Tibial artery (tissue), 4 donors: ENCODE measurements at places on chromosomes 6 and 20.
A peak's percentile ranks its signal among the peaks of the same experiment; 100 is the strongest.

- no peak overlapping the region for H3K27ac ChIP-seq
- no peak overlapping the region for H3K4me3 ChIP-seq
- H3K36me3 ChIP-seq, result peaks cover 48% of the 10 kb centered on the region
- DNase-seq, result no peak
- H3K27me3 ChIP-seq, result no peaks in the 10 kb centered on the region
These were observed 17.5 kb downstream of the C20orf173 start for GRCh38 chr20:35511814-35512420.

DNA sequence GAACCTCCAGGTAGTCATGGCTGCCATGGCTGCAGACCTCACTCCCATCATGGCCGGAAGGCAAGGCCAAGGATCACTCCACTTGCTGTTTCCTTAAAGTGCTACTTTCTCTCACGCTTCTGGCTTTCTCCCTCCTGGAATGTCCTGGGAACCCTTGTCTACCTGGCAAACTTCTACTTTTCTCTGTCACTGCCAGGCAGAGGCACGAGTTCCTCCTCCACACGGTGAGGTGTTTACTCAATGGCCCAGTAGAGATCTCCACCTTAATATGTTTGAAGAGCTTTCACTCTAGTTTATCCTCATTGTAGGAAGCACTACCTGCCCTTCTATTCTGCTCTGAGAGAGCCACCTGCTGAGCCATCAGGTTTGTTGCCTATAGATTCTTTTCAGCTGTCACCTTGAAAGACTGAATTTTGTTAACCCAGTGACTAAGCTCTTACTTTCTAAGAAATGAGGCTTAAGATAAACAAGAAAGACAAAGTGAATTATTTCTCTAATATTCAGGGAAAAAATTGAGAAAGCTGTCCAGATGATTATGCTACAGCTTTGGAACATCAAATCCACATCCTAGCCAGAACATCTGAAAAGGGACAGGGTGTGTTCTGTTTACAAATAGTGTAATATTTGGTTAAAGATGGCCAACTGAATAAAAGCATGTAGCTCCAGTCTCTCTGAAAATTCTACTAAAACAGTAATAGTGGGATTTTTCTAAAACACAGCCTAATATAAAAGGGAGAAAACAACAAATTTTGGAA lies 54.9 kb downstream of the PLAGL1 start:
- H3K27me3 ChIP-seq, result no peaks in the 10 kb centered on the region
- peaks cover 3% of the 10 kb centered on the region for H3K36me3 ChIP-seq
- no peak overlapping the region for H3K4me3 ChIP-seq
- H3K27ac ChIP-seq, result no peak overlapping the region
- DNase-seq, result no peak

GRCh38 chr20:62357187-62357667 lies 9.9 kb downstream of the LAMA5 start:
- H3K27me3 ChIP-seq, result no peaks in the 10 kb centered on the region
- peak overlapping the region; percentile 97 for H3K27ac ChIP-seq
- peak; percentile 93 for DNase-seq
- peak overlapping the region; percentile 49 for H3K4me3 ChIP-seq
- H3K36me3 ChIP-seq, result peaks cover 14% of the 10 kb centered on the region

GRCh38 chr6:22064558-22064957 lies 232.3 kb downstream of the PRL start:
- no peaks in the 10 kb centered on the region for H3K36me3 ChIP-seq
- H3K4me1 ChIP-seq, result peaks cover 4% of the 10 kb centered on the region
- no peak overlapping the region for H3K4me3 ChIP-seq
- no peak overlapping the region for H3K27ac ChIP-seq
- no peak for DNase-seq

DNA sequence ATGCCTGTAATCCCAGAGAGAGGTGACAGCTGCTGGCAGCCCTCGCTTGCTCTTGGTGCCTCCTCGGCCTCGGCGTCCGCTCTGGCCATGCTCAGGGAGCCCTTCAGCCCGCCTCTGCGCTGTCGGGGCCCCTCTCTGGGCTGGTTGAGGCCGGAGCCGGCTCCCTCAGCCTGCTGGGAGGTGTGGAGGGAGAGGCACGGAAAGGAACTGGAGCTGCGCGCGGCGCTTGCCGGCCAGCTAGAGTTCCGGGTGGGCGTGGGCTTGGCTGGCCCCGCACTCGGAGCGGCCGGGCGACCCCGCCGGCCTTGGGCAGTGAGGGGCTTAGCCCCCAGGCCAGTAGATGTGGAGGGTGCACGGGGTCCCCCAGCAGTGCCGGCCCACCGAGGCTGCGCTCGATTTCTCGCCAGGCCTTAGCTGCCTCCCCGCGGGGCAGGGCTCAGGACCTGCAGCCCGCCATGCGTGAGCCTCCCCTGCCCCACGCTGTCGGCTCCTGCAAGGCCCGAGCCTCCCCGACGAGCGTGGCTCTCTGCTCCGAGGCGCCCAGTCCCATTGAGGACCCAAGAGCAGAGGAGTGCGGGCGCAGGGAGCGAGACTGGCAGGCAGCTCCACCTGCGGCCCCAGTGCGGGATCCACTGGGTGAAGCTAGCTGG lies 34.6 kb downstream of the C6orf52 start:
- H3K36me3 ChIP-seq, result no peaks in the 10 kb centered on the region
- no peaks in the 10 kb centered on the region for H3K27me3 ChIP-seq
- peak overlapping the region; percentile 56 for H3K27ac ChIP-seq
- DNase-seq, result no peak
- no peaks in the 10 kb centered on the region for H3K4me1 ChIP-seq

- H3K27ac ChIP-seq, result no peak overlapping the region
- no peak for DNase-seq
- H3K4me1 ChIP-seq, result no peaks in the 10 kb centered on the region
- no peaks in the 10 kb centered on the region for H3K27me3 ChIP-seq
- no peak overlapping the region for H3K4me3 ChIP-seq
- H3K36me3 ChIP-seq, result no peaks in the 10 kb centered on the region
These were observed 48.4 kb upstream of the EZR start for GRCh38 chr6:158867381-158868121.

GRCh38 chr6:42940493-42941045 lies 11.3 kb downstream of the CNPY3 start:
- no peak for DNase-seq
- H3K36me3 ChIP-seq, result peaks cover 84% of the 10 kb centered on the region
- H3K27me3 ChIP-seq, result no peaks in the 10 kb centered on the region
- H3K4me1 ChIP-seq, result no peaks in the 10 kb centered on the region

DNA sequence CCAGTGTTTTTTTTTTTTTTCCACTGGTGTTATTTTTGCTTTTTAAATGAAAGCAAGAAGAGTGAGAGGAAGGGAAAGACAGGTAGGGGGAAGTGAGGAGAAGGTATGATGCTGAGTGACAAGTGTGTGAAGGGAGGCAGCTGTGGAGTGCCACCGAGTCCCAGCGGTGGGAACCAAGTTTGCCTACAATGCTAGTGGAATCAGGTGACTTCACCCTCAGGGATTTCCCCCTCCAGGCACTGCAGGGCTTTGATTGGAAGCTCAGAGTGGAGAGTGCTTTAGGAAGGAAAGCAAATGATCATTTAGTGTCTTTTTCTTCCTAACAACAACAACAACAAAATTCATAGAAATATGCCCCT lies 120.5 kb upstream of the ENPP5 start:
- no peaks in the 10 kb centered on the region for H3K27me3 ChIP-seq
- H3K36me3 ChIP-seq, result no peaks in the 10 kb centered on the region
- no peak overlapping the region for H3K27ac ChIP-seq
- no peak for DNase-seq

DNA sequence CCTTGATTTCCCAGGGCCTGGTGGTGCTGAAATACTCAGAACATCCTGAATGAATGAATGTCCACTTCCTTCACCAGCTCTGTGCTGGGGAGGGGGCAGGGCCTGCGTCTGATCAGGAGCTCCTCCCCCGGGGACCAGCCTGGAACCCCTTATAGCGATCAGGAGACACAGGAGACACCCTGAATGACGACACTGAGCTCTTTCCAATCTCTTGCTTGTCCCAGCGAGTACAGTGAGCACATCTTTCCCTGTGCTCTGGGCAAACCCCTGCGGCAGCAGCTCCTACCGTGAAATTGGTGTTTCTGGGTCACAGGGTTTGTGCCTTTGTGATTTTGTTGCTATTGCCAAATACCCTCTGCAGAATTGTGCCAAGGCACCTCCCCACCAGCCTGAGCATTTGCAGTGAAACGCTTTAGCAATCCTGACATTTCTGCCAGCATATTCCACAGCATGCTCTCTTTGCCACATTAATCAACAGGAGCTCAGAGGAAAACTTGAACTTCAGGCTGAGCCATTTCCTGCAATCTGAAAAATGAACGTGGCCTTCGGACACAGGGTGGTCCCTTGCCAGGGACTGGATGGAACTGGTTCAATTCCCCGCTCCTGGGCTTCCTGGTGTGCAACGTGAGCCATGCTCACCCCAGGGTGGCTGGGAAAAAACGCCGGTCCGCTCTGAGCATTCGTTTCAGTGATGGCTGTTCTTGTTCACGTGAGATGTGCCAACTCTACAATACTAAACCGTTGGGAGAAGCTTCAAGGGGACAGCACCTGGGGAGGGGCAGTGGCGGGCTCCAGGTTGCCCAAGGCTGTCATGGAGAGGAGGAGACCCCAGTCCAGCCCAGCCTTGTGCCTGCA lies 23.1 kb upstream of the MRGBP start:
- no peaks in the 10 kb centered on the region for H3K4me1 ChIP-seq
- no peak overlapping the region for H3K27ac ChIP-seq
- no peaks in the 10 kb centered on the region for H3K36me3 ChIP-seq
- H3K4me3 ChIP-seq, result no peak overlapping the region

DNA sequence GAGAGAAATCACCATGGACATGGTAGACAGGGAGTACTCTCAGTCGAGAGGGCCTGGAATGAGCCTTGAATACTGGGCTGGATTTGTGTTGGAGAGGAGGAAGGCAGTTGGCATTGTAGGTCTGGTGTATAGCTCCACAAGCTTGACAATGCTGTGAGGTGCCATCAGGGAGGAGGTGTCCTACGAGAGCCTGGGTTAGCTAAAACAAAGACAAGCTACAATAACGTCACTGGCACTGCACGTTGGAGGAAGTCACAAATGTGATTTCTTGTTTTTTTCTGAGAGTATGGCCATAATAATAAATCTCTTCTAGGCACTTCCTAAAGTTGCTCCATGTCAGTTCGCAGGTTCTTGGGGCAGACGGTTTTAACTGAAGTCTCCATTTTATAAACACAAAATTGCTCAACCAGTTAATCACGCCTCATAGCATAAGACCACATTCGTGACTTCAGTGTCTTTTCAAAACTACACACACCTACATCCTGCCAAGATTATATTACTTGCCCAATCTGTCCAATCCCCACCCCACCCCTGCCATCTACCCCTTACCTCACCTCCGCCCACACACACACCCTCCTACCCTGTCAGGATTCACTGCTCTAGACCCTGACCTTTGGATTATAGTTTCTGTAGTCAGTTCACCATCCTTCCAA lies 4.4 kb upstream of the HLA-DMB start:
- DNase-seq, result no peak
- H3K4me3 ChIP-seq, result no peak overlapping the region
- no peaks in the 10 kb centered on the region for H3K27me3 ChIP-seq
- H3K36me3 ChIP-seq, result no peaks in the 10 kb centered on the region

- no peak overlapping the region for H3K4me3 ChIP-seq
- DNase-seq, result no peak
- no peaks in the 10 kb centered on the region for H3K27me3 ChIP-seq
- no peaks in the 10 kb centered on the region for H3K36me3 ChIP-seq
- H3K27ac ChIP-seq, result no peak overlapping the region
These were observed 199.4 kb upstream of the ZNF184 start for GRCh38 chr6:27672113-27672799.

DNA sequence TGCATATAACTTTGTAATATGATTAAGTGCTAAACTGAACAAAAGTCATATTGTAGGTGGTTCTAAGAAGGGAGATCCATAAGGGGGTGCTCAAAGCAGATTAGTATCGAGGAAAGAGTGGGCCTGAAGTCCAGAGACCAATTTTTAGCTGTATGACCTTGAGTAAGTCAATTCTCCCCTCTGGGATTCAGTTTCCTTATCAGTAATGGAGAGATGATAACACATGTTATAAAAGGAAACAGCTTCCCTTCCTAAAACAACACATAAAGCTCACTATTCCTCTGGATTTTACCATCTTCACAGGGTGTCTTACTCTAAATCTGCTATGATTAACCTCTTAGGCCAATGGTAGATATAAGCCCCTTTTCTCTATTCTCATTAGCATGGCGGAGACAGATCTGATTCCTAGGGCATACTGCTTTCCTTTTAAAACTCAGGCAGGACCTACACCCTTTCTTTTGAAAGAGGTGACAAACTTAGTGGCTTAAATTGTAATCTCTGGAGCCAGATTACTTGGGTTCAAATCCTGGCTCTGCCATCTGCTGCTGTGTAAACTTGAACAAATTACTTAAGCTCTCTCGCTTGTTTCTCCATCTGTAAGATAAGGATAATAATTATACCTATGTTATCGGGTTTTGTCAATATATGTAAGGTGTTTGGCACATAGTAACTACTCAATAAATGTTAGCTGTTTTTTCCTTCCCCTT lies 39.5 kb downstream of the ACSS2 start:
- no peak overlapping the region for H3K4me3 ChIP-seq
- H3K27me3 ChIP-seq, result no peaks in the 10 kb centered on the region
- H3K36me3 ChIP-seq, result peaks cover 15% of the 10 kb centered on the region
- no peaks in the 10 kb centered on the region for H3K4me1 ChIP-seq

DNA sequence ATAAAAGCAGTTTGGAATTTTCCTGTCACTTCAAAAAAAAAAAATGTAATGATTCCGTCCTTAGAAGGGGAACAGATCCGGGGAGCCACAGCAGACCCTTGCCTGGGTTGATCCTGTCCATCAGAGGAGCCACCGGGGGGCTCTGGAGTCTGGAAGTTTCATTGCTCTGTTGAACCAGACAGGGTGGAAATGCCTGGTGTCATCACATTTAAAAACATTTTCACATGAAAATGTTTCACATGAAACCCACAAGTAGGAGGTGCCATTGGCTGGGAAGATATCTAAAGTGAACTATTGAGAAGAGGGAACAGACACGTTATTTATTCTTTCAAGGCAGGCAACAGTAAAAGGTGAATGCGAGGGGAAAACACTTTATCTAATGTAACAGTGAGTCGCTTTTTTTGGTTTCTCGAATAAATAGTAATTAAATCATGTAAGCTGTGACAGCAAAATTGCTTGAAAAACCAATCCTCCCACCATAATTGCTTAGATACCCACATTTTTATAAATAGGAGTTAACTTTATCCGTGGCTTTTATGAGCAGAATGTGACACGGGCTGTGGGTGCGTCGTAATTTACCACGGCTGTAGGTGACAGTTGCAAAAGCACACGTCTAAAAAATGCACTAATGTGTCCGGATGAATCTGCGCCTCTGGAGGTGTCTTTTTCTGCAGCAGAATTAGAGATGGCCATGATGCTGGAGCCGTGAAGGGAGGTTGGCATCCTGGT lies 323.4 kb downstream of the TAF4 start:
- no peaks in the 10 kb centered on the region for H3K27me3 ChIP-seq
- no peak overlapping the region for H3K27ac ChIP-seq
- no peaks in the 10 kb centered on the region for H3K4me1 ChIP-seq
- no peak overlapping the region for H3K4me3 ChIP-seq
- H3K36me3 ChIP-seq, result no peaks in the 10 kb centered on the region

- H3K27ac ChIP-seq, result no peak overlapping the region
- H3K4me3 ChIP-seq, result no peak overlapping the region
- peaks cover 50% of the 10 kb centered on the region for H3K27me3 ChIP-seq
- DNase-seq, result no peak
- no peaks in the 10 kb centered on the region for H3K4me1 ChIP-seq
These were observed 4.2 kb downstream of the OCSTAMP start for GRCh38 chr20:46546298-46546697.
